CD4-positive, alpha-beta T cell (primary cell): ENCODE measurements at places on chromosomes 13 and 19.

GRCh38 chr13:39273953-39274738 is 235.9 kb downstream of the NHLRC3 start:
- DNase-seq, result no peak

GRCh38 chr13:33761740-33762139 is 56.2 kb upstream of the RFC3 start:
- DNase-seq, result no peak

DNA sequence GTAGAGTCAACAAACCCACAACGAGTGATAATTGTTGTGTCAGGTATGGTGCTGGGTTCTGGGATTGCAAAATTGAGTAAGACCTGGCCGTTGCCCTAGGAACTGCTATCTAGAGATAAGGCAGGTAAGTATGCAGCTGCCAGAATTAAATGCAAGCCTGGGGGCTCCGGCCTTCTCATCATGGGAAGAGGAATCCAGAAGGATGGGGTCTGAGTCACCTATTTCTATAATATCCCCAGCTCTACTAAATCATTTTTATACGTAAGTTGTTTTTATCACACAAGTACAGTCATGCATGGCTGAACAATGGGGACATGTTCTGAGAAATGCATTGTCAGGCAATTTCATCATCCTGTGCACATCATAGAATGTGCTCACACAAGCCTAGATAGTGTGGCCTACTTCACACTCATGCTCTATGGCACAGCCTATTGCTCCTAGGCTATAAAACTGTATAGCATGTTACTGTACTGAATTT is 203.0 kb downstream of the KLF5 start:
- DNase-seq, result no peak

DNA sequence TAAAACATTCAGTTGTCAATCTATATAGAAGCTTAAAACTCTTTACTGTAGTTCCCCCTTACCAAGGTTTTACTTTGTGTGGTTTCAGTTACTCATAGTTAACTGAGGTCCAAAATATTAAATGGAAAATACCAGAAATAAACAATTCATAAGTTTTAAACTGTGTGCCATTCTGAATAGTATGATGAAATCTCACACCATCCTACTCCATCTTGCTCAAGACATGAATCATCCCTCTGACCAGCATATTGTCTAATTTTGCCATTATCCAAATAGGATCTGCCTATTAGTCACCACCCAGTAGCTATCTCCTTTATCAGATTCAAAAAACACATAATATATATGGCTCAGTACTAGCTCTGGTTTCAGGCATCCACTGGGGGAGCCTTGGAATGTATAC is 22.4 kb downstream of the ZNF571 start:
- DNase-seq, result no peak

DNA sequence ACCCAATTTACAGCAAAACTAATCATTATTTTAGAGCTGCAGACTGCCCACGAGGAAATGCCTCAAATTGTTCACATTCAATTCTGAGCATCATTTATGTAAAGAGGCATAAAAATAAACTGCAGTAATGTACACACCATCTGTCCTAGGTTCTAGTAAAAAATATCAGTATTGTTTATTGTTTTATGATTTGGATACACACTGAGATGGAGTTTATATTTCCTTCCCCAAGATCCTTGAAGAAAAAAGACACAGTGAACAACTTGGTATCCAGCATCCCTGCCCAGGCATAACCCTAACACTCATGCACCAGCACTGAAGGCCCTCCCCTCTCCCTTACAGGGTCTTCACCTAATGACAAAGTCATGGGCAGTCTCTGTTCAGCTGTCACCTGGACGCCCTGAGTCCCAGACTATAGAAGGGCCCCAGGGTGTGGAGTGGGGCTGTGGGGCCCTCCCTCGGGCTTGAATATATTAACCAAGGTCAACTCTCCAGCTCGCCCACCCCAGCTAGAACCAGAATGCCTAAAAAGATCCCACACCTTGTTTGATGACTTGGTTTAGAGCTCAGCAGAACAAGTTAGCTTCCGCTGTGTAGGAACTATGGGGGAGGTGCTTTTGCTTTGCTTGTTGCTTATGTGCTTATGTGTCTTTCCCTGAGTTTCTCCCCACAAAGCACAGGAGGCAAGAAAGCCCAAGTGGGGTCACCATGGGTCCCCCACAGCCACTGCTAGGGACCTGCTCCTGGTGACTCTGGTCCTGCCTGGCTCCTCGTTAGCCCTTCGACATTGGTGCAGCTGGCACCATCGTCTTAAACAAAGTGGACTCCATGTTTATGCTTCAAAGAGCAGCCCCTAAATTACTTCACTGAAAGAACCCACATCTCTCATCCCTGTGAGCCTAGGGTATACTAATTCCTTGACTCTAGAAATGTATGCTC is 111.1 kb downstream of the COL4A1 start:
- no peak for DNase-seq

DNA sequence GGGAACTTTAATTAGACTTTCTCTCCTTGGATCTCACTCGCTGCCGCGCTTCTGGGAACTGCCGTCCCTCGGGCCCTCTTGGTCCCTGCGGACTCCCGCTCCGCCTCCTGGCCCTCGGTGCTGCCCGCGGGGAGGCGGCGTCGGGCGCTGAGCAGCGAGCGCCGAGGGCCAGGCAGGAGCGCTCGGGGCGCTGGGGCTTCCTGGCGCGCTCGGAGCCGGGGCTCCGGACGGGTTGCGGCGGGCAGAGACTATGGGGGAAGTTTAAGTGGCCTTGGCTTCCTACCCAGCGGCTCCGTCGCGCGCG is 704 bp downstream of the CHST8 start:
- no peak for DNase-seq

GRCh38 chr13:110298505-110299282 is 8.3 kb downstream of the COL4A1 start:
- no peak for DNase-seq

DNA sequence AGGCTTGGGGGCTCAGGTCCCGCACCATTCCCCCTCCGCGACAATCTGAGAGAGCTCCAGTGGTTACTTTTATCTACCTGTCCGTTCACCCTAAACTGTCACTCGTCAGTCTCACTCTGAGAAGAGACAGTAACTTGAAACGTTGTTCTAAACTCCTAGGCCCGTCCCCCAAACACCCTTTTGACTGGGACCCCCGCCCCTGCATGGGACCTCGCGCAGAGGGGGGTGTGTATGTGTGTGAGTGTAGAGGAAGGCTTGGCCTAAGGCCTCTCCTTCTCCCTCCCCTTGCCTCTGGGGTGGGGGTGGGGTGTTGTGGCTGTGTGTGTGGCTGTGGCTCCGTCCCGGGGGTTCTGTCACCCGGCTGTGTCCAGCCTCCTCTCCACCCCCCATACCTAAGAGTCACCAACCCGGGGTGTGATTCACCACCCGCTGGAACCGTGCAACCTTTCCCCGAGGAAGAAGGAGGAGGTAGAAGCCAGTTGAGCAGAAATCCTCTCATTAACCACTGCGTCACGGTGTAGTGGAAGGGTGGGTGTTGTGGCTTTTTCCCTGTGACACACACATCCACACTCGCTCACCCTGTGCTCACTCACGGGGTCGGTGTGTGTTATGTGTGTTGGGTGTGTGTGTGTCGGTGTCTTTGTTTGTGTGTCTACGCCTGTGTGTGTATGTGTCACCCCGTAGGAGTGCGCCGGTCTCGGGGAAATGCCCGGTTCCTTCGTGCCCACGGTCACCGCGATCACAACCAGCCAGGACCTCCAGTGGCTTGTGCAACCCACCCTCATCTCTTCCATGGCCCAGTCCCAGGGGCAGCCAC is 2.4 kb downstream of the FOSB start:
- no peak for DNase-seq

- DNase-seq, result no peak
These were observed 44.7 kb upstream of the USP29 start for GRCh38 chr19:57075125-57075524.

- DNase-seq, result no peak
These were observed 472.1 kb downstream of the DIAPH3 start for GRCh38 chr13:59691501-59692066.

DNA sequence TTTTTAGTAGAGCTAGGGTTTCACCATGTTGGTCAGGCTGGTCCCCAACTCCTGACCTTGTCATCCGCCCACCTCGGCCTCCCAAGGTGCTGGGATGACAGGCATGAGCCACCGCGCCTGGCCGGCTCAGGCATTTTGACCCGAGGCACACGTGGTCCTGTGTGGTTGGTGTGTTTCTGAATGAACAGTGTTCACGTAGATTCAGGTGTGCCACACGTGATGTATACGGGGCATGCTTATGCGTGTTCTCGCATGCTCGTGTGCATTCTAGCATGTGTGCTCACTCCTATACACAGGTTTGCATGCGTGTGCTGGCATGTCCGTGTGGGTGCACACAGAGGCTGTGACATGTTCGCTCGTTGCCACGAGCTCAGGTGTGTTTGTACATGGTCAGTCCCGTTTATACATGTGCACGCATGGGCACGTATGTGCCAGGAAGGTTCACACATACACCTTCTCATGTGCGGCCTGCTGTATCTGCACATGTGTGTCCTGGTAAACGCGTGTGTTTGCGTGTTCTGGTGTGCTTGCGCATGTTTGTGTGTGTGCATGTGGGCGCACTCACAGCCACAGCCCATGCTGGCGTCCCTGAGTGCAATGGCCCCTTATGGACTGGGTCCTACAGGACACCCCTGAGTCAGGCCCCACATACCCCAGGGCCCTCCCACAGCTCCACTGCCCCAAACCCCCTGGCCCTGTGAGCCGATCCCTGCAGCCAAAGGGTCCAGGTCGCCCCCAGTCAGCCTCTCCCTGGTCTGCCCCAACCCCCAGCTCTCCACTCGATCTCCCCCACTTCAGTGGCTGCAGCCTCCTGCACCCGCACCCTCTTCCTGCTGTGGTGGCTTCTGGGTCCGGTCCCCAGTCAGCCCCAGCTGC is 20.6 kb upstream of the TCF3 start:
- DNase-seq, result no peak

- DNase-seq, result peak; percentile 11
These were observed at the start of gene LRG1 for GRCh38 chr19:4539693-4540581. Gene LRG1 (minus strand): TSS chr19:4540036. CDS start chr19:4540013, 23 bp downstream.

DNA sequence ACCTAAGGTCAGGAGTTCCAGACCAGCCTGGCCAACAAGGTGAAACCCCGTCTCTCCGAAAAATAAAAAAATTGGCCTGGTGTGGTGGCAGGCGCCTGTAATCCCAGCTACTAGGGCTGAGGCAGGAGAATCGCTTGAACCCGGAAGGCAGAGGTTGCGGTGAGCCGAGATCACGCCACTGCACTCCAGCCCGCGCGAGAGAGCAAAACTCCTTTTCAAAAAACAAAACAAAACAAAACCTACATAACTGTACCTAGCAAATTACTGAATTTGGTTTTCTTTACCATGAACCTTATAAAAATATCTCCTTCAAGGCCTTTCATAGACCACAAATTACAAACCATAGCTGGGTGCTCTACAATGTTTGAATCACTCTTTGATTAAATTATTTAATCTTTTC is 760 bp downstream of the ZNF91 start:
- DNase-seq, result peak; percentile 39

- no peak for DNase-seq
These were observed 845 bp downstream of the SPRY2 start for GRCh38 chr13:80339912-80340650.

DNA sequence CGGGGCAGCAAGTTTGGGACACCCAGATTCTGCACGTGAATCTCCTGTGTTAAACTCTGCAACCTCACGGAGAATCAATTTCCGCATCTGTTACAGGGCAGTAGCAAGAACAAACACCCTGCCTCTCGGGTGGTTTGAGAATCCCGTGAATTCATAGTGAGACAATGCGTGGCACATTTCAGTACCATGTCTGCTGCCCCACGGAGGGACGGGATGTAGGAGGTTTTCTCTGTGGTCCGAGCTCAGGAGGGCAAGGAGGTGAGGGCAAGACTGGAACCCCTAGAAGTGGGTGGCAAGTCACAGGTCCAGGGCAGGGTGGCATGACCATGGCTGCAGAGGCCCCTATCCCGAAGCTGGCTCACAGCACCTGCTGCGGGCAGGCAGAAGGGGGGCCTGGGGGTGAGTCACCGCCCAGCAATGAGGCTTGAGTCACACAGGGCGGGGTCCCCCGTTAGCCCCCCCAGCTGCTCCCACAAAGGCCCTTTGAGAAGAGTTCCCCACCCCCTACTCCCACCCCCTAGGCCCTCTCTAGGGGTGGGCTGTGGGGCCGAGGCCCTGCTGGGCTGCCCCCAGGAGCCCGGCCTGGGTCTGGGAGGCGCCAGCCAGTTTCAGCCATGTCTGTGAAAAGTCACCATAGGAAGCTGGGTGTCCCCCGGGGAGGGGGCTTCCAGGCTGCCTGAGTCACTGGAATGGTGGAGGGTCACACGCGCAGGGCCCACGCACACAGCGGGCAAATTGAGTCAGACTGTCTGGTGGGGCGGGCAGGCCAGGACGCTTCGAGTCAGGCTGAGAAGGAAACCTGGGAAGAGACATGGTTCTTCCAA is 25.8 kb upstream of the NANOS3 start:
- DNase-seq, result peak; percentile 67

DNA sequence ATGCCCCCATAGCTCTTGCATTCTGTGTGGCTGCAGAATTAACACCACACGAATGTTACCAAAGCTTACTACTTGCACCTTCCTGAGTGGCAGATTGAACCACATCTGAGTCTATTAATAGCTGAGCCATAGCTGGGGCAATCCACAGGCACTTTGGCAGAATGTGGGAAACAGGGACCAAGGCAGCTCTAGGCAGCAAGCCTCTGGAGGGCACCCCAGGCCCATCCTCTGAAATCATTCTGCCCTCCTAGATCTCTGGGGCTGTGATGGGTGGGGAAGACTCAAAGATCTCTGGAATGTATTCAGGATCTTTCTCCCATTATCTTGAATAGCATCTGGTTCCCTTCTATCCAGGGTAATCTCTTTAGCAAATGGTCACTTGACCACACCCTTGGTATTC is 139.3 kb downstream of the TNFRSF19 start:
- DNase-seq, result no peak

DNA sequence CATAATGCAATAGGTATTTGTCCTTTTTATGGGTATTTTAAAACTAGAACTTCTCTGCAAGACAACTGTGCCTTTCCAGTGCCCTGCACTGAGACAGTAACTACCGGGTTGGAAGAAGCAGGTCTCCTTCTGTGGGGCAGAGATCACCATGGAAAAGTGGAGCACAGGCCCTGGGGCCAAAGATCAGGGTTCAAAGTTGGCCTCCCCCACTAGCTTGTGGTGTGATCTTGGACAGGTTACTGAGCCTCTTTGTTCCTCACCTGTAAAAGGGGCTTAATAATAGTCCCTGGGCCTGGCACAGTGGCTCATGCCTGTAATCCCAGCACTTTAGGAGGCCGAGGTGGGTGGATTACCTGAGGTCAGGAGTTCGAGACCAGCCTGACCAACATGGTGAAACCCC is 68.3 kb downstream of the CEBPG start:
- no peak for DNase-seq

GRCh38 chr13:110387451-110388107 is 80.5 kb downstream of the COL4A2 start:
- DNase-seq, result peak; percentile 5

- DNase-seq, result no peak
These were observed 16.7 kb upstream of the SPART start for GRCh38 chr13:36362914-36363313.
